ENCODE measurements at places on chromosomes 1 and 21.
A peak's percentile ranks its signal among the peaks of the same experiment; 100 is the strongest.

GRCh38 chr21:25094695-25095094 is 512.6 kb downstream of the MRPL39 start:
- no peaks in the 10 kb centered on the region for H3K36me3 ChIP-seq
- no peak overlapping the region for H3K4me3 ChIP-seq
- no peaks in the 10 kb centered on the region for H3K4me1 ChIP-seq

GRCh38 chr21:26769613-26770188 is 75.5 kb downstream of the ADAMTS1 start:
- DNase-seq = no peak
- no peak overlapping the region for H3K4me3 ChIP-seq
- H3K36me3 ChIP-seq = no peaks in the 10 kb centered on the region
- no peak overlapping the region for H3K27ac ChIP-seq
- H3K27me3 ChIP-seq = no peaks in the 10 kb centered on the region

- H3K4me1 ChIP-seq = peaks cover 11% of the 10 kb centered on the region
- peak overlapping the region; percentile 22 for H3K27ac ChIP-seq
- H3K27me3 ChIP-seq = peaks cover 13% of the 10 kb centered on the region
- peaks cover under 1% of the 10 kb centered on the region for H3K36me3 ChIP-seq
Observed at GRCh38 chr1:234509457-234510328, 30.7 kb upstream of the TARBP1 start.

- H3K4me1 ChIP-seq = no peaks in the 10 kb centered on the region
- DNase-seq = no peak
- no peaks in the 10 kb centered on the region for H3K36me3 ChIP-seq
- H3K27ac ChIP-seq = no peak overlapping the region
- no peak overlapping the region for H3K4me3 ChIP-seq
- peaks cover 3% of the 10 kb centered on the region for H3K27me3 ChIP-seq
Observed at GRCh38 chr1:7587773-7588456, 183.2 kb upstream of the VAMP3 start.

DNA sequence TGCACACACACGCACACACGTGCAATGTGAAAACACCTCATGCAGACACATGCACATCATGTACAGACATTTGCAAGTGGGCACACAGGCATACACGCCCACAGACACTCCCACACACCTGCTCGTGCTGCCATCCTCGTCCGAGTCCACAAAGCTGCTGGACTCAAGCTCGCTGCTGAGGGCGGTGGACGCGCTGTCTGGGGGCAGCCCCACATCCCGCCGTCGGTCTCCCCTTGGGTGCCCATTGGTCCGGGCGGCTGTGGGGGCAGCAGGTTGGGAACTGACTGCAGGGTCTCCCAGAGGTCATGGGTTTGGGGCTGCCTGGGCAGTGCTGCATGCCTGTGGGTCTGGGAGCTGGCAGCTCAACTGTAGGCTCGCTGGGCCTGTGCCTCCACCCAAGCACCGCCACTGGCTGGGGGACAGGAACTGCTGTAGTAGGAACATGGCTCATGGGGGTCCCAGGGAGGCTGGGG is 7.6 kb downstream of the DVL1 start:
- H3K36me3 ChIP-seq = peaks cover 13% of the 10 kb centered on the region
- H3K27ac ChIP-seq = no peak overlapping the region
- no peaks in the 10 kb centered on the region for H3K27me3 ChIP-seq
- DNase-seq = no peak

GRCh38 chr1:86646256-86646655 is 58.1 kb upstream of the SH3GLB1 start:
- no peak overlapping the region for H3K27ac ChIP-seq
- no peak overlapping the region for H3K4me3 ChIP-seq

DNA sequence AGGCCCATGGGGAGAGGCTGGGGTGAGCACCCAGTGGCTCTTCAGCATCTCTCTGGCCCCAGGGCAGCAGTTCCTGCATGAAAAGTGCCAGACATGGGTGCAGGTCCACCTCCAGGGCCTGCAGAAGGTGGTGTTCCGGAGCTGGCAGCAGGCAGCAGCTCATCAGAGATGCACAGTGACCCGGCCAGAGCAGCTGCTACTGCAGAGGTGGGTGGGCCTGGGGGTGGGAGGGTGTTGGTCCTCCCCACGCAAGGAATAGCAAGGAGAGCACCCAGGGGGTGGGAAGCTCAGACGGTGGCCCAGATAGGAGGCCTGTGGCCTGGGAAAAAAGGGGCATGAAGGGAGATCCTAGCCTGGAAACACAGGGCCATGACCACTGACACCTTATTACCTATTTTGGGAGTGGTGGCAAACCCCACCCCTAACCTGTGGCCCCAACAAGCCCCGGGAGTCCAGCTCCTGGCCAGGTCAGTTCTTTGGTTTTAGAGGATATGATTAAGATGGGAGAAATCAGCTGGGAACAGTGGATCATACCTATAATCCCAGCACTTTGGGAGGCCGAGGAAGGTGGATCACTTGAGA is 20.2 kb downstream of the C1orf167 start:
- H3K4me1 ChIP-seq = peaks cover 3% of the 10 kb centered on the region
- H3K27me3 ChIP-seq = no peaks in the 10 kb centered on the region
- H3K27ac ChIP-seq = no peak overlapping the region
- no peaks in the 10 kb centered on the region for H3K36me3 ChIP-seq
- no peak overlapping the region for H3K4me3 ChIP-seq

DNA sequence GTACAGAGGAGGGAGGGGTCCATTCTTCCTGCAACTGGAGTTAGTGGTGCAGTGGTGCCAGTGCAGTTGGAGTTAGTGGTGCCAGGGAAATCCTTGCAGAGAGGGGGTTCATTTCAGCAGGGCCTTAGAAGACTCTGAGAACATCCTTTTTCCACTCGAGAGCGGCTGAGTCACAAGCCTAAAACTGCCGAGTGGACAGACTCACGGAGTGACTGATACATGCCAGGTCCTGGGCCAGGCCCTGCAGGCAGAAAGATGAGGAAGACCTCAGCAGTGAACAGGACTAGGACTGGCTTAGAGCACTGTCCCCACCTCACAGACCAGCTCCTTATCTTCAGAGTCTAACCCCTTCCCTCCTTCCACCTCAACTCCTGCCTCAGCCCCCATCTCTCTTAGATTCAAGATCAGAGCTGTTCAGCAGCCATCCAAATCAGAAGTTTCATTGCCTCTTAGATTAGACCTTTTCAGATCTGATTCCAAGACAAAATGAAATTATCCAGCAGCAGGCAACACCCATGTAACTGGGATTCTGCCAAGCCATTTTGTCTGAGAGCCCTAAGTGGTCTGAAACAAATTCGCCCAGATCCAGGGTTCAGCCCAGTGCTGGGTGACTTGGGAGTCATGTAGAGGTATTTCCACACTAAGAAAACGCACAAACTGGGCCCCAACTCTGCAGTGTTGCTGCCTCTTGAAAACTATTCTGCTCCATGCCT is 12.7 kb upstream of the IKBKE start:
- no peaks in the 10 kb centered on the region for H3K27me3 ChIP-seq
- no peak overlapping the region for H3K4me3 ChIP-seq
- peaks cover 8% of the 10 kb centered on the region for H3K4me1 ChIP-seq
- H3K27ac ChIP-seq = no peak overlapping the region

DNA sequence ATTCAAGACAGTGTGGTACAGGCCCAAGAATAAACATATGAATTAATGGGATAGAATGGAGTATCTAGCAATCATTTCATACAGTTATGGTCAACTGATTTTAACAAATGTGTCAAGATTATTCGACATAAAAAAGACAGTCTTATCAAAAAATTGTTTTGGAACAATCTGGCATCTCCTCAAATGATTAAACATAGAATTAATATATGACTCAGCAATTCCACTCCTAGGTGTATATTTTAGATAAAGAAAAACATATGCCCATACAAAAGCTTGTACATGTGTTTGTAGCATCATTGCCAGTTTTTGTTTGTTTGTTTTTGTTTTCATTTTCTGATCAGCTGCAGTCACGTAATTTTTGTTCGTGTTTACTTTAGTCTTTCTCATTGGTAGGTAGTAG is 1188.3 kb downstream of the BRINP3 start:
- H3K4me1 ChIP-seq = no peaks in the 10 kb centered on the region
- no peak for DNase-seq
- H3K27ac ChIP-seq = no peak overlapping the region
- no peaks in the 10 kb centered on the region for H3K27me3 ChIP-seq
- H3K4me3 ChIP-seq = no peak overlapping the region
- no peaks in the 10 kb centered on the region for H3K36me3 ChIP-seq

DNA sequence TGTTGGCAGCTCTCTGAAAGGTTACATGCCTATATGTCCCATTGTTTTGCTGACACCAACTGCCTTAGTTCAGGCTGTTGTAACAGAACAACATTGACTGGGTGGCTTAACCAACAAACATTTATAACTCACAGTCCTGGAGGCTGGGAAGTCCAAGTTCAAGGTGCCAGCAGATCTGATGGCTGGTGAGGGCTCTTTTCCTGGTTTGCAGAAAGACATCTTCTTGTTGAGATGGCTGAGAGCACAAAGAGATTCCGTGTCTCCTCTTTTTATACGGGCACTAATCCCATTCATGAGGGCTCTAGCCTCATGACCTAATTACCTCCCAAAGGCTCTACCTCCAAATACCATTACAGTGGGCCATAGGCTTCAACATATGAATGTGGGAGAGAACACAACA is 10.2 kb upstream of the STMN1 start:
- H3K4me1 ChIP-seq = peaks cover 9% of the 10 kb centered on the region
- DNase-seq = no peak
- no peaks in the 10 kb centered on the region for H3K36me3 ChIP-seq
- no peaks in the 10 kb centered on the region for H3K27me3 ChIP-seq

DNA sequence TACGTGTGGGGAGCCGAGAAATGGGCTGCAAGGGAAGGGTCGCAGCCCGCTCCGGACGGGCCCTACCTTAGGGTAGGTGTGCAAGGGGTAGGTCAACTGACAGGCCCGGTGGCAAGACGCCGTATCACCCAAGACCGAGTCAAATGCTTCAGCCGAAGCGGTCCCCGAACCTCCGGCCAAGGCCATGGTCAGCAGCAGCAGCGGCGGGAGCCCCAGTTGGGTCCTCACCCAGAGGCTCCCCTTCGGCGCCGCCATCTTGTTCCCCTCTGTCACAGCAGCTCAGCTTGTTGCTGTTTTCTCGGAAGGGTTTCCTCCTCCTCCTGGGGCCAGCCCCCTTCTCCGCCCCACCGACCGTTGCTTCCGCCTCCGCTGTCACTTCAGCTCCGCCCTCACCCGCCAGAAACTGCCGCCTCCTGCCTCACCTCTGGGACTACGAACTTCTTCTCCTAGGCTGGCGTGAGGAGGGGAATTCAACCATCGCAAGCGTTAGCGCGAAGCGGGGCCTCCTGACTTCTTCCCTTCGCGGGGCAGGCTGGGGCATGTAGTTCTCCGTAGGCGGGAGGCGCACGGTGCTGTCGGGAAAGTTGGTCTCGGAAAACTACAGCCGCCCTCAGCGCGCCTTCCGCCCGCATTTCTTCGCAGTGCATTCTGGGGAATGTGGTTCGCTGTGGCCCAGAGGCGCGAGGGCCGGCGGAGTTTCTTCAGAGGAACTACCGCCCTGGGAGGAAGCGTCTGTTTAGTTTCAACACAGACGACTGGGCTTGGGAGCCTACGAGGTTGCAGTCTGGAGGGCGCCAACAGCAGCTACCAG is at the start of the genes TCEANC2 and TMEM59:
Gene TCEANC2 (plus strand): TSS at position 675 of the 811 bp plus-strand sequence. CDS start 815 bp downstream, outside the sequence.
Gene TMEM59 (minus strand): TSS at position 271 of the 811 bp plus-strand sequence. CDS start 16 bp downstream, at position 255.
- peaks cover 20% of the 10 kb centered on the region for H3K36me3 ChIP-seq
- peaks cover 45% of the 10 kb centered on the region for H3K4me1 ChIP-seq
- no peak within 1 kb of the TSS for H3K27ac ChIP-seq

DNA sequence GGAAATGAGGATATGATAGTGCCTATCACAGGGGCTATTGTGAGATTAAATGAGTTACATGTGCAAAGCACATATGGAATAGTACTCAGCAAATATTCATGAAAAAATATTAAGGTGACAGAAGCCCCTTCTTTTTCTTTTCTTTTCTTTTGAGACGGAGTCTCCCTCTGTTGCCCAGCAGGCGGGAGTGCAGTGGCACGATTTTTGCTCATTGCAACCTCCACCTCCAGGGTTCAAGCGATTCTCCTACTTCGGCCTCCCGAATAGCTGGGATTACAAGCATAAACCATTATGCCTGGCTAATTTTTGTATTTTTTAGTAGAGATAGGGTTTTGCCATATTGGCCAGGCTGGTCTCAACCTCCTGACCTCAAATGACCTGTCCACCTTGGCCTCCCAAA is 139.4 kb downstream of the HIVEP3 start:
- H3K27me3 ChIP-seq = no peaks in the 10 kb centered on the region
- H3K4me3 ChIP-seq = no peak overlapping the region
- H3K36me3 ChIP-seq = no peaks in the 10 kb centered on the region

DNA sequence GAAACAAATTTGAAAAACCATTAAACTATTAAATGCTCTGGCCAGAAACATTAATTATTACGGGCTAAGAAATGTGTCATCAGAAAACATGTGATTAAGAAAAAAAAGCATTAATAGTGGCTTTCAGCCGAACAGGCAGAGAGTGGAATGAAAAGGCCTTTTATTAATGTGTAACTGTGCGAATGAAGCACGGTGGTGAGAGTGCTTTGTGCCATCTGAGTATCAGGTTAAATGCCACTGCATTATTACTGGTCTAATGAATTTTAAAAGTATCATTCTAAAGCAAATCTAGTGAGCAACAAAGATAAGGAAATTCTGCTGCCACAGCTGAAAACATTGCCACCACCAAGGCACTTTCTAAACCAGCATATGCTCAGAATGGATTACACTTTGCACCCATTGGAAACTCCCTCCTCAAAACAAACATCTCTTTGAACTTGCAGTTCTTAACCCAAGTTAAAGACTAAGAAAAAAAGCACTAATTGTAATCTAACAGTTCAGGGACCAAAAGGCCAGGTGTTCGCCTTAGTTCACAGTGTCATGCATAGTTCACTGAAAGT is 30.0 kb upstream of the SSX2IP start:
- H3K4me3 ChIP-seq = no peak overlapping the region
- peaks cover 15% of the 10 kb centered on the region for H3K4me1 ChIP-seq
- no peak overlapping the region for H3K27ac ChIP-seq
- no peak for DNase-seq
- H3K36me3 ChIP-seq = no peaks in the 10 kb centered on the region

DNA sequence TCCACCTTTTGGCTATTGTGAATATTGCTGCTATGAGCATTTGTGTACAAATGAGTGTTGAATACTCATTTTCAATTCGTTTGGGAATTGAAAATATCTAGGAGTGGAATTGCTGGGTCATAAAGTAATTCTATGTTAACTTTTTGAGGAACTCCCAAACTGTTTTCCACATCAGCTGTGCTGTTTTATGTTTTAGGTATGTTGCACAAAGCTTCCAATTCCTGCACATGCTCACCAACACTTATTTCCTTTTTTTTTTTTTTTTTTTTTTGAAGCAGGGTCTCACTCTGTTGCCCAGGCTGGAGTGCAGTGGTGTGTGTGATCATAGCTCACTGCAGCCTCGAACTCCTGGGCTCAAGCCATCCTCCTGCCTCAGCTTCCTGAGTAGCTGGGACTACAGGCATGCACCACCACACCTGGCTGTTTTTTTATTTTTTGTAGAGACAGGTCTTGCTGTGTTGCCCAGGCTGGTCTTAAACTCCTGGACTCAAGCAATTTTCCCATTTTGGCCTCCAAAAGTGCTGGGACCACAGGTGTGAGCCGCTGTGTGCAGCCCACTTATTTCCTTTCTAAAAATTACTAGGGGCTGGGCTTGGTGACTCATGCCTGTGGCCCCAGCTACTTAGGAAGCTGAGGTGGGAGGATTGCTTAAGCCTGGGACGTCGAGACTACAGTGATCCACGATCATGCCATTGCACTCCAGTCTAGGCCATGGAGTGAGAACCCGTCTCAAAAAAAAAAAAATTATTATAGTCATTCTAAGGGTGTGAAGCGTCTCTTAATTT is 33.4 kb downstream of the TMCC2 start:
- H3K27ac ChIP-seq = no peak overlapping the region
- no peaks in the 10 kb centered on the region for H3K36me3 ChIP-seq
- no peak for DNase-seq

GRCh38 chr1:149884433-149885338 is 14.7 kb upstream of the BOLA1 start:
- H3K36me3 ChIP-seq = peaks cover 3% of the 10 kb centered on the region
- H3K4me3 ChIP-seq = no peak overlapping the region
